ENCODE measurements at places on chromosomes 12 and 14. TPM values are rescaled to one million over a fixed set of nuclear protein-coding genes. Genes with fewer than 3 reads are reported as not detected.

BICD1 gene
- total RNA-seq = 19.7 TPM

HVCN1 gene
- total RNA-seq = 0.80 TPM

NYNRIN gene
- 0.40 TPM for total RNA-seq

NRXN3 gene
- total RNA-seq = 0.97 TPM

HOXC4 gene
- 4.3 TPM for total RNA-seq

CCDC184 gene
- 3.2 TPM for total RNA-seq

EML1 gene
- total RNA-seq = 50.1 TPM

SLC39A5 gene
- total RNA-seq = not detected

ART4 gene
- total RNA-seq = not detected

PRH2 gene
- not detected for total RNA-seq

NUP107 gene
- total RNA-seq = 74.3 TPM

TPH2 gene
- not detected for total RNA-seq

TAS2R14 gene
- total RNA-seq = 0.27 TPM

STYX gene
- total RNA-seq = 6.3 TPM

KRT82 gene
- total RNA-seq = not detected

MLH3 gene
- 20.4 TPM for total RNA-seq

SLC11A2 gene
- total RNA-seq = 20.2 TPM

PLEK2 gene
- total RNA-seq = 32.9 TPM

ADAMTS20 gene
- not detected for total RNA-seq

TMEM132D gene
- not detected for total RNA-seq

STAC3 gene
- total RNA-seq = 0.16 TPM

PMEL gene
- total RNA-seq = 0.68 TPM

CIPC gene
- 7.7 TPM for total RNA-seq

NGB gene
- not detected for total RNA-seq

ESPL1 gene
- total RNA-seq = 20.0 TPM

GZMB gene
- not detected for total RNA-seq

CLEC9A gene
- not detected for total RNA-seq

ACACB gene
- 7.3 TPM for total RNA-seq

POLE2 gene
- total RNA-seq = 15.2 TPM

SLC2A14 gene
- total RNA-seq = not detected

BBOF1 gene
- 5.3 TPM for total RNA-seq

TRMT61A gene
- 22.4 TPM for total RNA-seq

TEAD4 gene
- total RNA-seq = 50.8 TPM

SYT10 gene
- not detected for total RNA-seq

LIMA1 gene
- total RNA-seq = 10.0 TPM

RPS6KL1 gene
- total RNA-seq = 0.45 TPM

FGF23 gene
- not detected for total RNA-seq

HOXC12 gene
- total RNA-seq = not detected

MYH6 gene
- not detected for total RNA-seq

SIX4 gene
- 4.6 TPM for total RNA-seq

ASPG gene
- total RNA-seq = not detected

TRIM9 gene
- 10.1 TPM for total RNA-seq

ABCD2 gene
- total RNA-seq = not detected

GLIPR1 gene
- total RNA-seq = 37.0 TPM

POTEM gene
- not detected for total RNA-seq
